ENCODE measurements at places on chromosomes 13 and 19.

DNA sequence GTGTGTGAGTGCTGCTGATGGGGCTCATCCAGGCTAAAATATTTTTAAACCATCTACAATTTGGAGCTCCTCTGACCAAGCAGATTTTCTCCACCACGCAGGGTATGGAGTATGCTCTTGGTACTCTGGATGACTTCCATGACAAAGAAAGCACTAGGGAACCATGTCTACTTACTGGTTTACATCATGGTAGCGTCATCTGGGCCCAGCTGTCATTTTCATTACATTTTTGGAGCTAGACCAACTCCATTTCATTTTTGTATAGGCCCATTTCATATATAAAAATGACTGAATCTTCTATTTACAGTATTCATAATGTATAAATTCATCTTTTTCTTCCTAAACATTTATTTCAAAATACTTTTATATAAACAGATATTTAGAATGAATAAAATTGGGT lies 184.4 kb downstream of the DNAJC3 start:
- DNase-seq, result no peak

- DNase-seq, result no peak
Measured at GRCh38 chr13:87666831-87667230, 4.3 kb upstream of the SLITRK5 start.

DNA sequence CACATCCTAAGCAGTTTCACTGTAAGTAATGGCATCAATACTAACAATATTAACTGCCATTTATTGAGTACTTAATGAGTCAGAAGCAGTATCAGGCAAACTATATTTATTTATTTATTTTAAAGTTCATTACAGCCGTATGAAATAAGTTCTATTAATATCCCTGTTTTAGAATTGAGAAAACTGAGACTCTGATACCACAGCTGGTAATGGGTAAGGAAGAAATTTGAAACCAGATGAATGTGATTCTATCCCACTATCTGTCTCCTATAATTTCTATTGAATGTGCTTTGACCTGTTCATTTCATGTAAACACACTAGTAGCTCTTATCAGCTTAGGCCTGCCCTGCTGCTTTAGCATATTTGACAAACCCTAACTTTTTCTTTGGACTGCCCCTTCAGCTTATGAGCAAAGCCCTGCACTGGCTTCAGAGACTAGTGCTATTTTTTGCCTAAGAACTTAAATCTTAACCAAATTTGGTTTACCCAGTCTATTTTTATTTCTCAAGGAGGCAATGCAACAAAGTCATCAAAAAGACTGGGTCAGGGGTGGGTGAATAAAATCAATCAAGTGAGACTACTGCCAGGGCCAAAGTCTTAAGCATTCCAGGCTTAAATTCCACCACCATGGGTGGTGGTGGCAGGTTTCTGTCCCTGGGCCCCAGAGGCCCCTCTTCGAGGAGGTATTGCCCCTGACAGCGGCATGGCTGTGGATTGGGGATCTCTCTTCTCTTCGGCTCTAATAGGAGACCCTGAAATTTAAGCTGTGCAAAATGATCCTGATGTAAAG lies 143.4 kb downstream of the DLEU7 start:
- no peak for DNase-seq

GRCh38 chr19:10927730-10928562 lies 493 bp downstream of the YIPF2 start:
- no peak for DNase-seq

DNA sequence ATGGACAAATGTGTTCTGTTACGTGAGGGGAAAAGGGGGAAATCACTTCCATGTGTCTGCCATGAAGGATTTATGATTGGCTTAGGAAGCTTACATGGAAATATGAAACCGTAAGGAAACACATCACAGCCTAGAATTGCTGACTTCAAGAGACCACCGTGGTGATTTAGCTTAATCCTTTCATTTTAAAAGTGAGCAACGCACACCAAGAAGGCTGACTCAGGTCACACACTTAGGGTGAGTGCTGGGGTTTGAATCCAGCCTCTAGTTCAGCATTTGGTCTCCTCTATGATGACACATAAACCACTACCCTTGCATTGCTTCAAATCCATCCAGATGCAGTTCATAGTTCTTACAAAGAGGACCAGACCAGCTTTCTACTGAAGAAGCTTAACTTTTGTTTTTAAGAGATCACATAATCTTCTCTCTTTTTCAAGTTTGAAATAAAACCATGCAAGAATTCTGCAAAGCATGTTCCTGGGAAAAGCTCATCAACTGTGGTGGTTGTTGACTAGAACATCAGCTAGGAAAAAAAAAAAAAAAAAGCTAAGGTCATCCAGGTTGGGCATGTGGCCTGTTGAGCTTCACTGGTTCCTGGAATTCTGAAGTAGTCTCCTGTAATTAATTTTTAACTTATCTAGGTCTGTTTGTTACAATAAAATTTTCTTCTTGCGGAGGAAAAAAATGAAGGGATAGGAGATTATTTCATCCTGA lies 60.2 kb upstream of the KL start:
- DNase-seq, result no peak

- DNase-seq, result peak; percentile 76
Measured at GRCh38 chr19:51607920-51608562, 22.2 kb downstream of the SIGLEC5 start.

GRCh38 chr19:37926255-37926654 lies 19.2 kb downstream of the SIPA1L3 start:
- DNase-seq, result no peak

GRCh38 chr13:105918842-105919741 lies 616.4 kb downstream of the EFNB2 start:
- DNase-seq, result peak; percentile 73

DNA sequence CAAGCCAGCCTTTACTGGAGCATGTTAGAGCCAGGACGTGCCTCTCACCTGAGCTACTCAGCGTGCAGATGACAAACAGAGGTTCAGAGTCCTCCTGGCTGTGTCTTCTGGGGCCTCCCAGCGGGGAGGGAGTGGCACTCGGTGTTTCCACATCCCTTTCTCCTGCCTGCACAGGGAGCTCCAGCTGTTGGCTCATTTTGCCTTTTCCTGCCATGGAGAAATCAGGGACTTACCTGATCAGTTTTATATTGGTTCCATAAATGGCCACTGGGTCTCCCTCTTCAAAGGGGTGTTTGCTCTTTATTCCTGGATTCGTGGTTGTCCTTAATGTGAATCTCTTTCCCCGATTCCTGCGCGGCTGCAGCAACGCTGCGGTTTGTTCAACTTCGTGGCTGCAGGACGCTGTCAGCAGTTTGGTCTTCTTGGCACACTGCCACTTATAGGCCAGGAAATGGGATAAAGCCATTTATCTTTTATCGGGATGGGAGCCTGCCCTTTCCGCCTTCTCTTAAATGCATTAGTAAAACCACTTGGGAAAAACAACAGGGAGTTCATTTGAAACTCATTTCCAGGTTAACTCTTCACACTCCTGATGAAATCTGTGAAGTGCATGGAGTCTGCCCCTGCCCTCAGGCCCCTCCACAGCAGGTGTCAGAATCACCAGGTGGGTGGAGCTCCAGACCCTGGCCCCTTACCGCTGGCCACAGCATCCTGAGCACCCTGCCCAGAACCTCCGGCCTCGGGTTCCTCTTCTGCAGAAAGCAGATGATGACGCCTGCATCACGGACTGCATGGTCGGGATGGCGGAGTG lies 39.8 kb upstream of the MCF2L start:
- DNase-seq, result no peak

- DNase-seq, result no peak
Measured at GRCh38 chr19:51195616-51196015, 29.3 kb upstream of the CD33 start.

GRCh38 chr13:28058866-28059613 lies 41.3 kb downstream of the FLT3 start:
- DNase-seq, result no peak

DNA sequence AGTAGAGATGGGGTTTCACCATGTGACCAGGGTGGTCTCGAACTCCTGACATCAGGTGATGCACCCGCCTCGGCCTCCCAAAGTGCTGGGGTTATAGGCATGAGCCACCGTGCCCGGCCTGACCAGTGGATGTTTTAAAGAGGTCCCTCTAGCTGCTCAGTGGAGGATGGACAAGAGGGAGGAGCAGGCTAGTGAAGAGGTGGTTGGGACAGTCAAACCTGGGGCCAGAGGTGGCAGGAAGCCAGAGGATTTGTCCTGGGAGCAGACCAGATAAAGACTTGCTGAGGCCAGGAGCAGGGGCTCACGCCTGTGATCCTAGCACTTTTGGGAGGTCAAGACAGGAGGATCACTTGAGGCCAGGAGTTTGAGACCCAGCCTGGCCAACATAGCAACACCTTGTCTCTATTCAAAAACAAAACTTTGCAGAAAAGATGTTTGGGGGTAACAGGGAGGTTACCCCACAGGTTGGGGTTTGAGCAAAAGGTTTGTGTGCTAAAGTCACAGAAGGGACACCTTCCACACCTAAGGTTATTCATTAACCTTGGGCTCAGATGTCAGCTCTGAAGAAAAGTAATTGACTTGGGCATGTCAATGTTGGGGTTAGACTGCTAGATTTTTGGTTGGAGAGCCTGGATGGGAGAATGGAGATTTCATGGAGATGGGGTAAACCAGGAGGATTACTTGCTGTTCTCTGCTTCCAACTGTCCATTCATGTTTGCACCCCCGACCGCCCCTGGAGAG lies 9.0 kb downstream of the BCAM start:
- DNase-seq, result no peak

DNA sequence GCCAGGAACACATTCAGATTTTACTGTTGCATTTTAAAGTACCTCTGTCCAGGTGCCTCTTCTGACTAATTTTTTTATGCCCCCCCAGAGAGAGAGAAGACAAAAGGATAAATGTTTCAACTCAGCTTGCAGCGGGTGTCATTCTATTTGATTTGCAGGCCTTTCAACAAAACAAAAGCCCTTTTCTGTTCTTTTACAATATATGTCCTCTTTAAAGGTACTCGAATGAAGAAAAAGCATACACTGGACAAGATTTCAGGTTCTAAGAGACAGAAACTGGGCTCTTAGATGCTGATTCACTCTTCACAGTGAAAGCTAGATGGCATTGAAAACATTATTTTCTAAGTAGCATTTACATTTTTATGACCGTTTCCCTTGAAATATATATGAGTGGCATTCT lies 2.9 kb upstream of the FRY start:
- DNase-seq, result no peak

- no peak for DNase-seq
Measured at GRCh38 chr13:21322988-21323387, 136.1 kb downstream of the ZDHHC20 start.

DNA sequence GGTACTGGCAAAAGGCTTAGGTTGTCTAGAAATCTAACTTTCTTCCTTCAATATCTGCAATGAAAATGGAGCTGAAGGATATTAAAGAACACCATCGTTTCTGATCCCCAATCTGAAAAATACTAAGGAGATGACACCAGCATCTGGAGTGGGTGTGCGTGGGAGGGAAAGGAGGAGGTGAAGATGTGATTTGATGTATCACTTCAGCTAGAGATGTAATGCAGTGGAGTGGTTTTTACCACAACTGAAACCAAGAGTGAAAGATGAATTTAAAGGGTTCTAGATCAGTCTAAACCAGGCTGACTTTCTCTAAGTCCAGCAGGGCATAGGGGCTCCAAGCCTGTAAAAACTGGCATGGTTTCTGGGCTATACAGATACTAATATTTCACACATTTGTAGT lies 148.4 kb downstream of the AKAP11 start:
- no peak for DNase-seq

- DNase-seq, result no peak
Measured at GRCh38 chr19:6524311-6524710, 6.5 kb upstream of the TNFSF9 start.

DNA sequence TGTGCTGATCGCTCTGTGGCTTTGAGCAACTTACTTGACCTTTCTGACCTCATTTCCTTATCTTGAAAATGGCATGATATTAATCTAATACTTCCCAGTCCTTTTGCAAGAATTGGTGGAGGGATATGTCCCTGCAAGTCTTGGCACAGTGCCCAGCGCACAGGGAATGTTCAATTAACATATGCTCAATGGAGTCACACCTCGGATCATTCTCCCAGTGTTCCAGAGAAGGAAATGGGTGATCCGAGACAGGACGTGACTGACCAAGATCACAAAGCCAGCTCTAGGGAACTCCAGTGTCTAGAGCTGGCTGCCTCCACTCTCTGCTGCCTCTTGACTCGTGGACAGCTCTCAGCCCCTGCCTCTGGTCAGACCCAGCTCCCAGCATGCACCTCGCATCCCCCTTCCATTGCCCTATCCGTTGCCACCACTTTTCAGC lies 3.6 kb downstream of the CDC42EP5 start:
- DNase-seq, result no peak

DNA sequence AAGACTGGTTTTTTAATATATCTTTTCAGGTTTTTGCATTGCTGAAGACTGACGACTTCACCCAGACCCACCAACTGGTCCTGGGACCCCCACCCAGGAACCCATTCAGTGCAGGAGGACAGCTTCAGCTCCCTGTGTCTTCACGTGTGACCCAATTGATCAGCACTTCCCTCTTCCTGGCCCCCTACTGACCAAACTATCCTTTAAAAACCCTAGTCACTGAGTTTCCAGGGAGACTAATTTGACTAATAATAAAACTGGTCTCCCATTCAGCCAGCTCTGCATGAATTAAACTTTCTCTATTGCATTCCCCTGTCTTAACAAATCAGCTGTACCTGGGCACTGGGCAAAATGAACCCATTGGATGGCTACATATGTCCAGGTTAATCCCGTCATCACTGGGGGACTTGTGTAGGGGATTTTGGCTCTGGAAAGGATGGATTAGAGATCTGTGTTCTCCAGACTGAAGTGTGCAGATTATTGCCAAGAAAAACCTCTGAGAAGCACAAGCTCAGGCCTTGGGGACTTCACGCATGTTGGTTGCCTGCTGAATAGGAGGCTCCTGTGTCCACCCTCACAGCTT lies 16.3 kb upstream of the PARP4 start:
- DNase-seq, result no peak

GRCh38 chr13:20826843-20827560 lies 53.2 kb upstream of the EEF1AKMT1 start:
- peak; percentile 28 for DNase-seq

- DNase-seq, result no peak
Measured at GRCh38 chr13:50990818-50991506, 81.4 kb downstream of the RNASEH2B start.

DNA sequence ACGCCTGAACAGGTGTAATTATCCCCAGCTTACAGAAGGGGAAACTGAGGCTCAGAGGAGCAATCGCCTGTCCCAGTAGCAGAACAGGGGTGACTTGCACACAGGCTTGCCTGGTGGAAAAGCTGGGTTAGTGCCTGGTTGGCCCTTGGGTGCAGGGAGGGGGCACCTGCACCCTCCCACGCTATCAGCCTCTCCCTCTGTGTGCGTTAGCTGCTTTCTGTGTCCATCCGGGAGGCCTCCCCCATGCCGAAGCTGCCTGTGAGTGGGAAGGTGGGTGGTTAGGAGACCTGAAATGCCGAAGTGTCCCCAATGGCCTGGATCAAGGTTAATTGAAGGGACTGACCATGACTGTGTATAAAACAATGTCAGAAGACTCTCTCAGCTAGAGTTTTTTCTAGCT lies 295.0 kb downstream of the ZNF536 start:
- no peak for DNase-seq

DNA sequence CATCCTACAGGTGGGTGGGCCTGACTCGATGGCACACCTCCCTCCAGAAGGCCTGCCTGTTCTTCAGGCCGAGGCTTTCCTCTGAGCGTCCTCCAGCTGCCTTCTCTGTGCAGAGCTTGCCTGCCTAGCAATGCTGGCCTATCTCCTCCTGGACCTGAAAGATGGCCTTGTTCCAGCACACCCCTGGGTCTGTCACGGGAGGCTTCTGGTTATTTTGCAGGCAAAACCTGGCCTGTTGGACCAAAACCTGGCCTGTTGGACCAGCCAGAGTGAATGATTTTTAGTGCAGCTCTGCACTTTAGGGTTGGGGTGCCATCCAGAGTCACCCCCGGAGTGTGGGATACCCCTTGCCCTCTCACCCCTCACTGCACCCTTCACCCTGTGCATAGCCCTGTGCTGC lies 128.4 kb downstream of the KATNAL1 start:
- no peak for DNase-seq
